IgD-negative memory B cell (primary cell): ENCODE measurements at places on chromosomes 7 and 10. TPM values are rescaled to one million over a fixed set of nuclear protein-coding genes. Genes with fewer than 3 reads are reported as not detected.

LMTK2 gene
- polyA plus RNA-seq: 1.6 TPM

NODAL gene
- polyA plus RNA-seq: not detected

GBX1 gene
- polyA plus RNA-seq: not detected

LOXL4 gene
- polyA plus RNA-seq: 0.08 TPM

LRRD1 gene
- not detected for polyA plus RNA-seq

RAB19 gene
- polyA plus RNA-seq: 0.90 TPM

PRKAR2B gene
- polyA plus RNA-seq: 1.1 TPM

GIMAP2 gene
- 11.9 TPM for polyA plus RNA-seq

ACTR3C gene
- polyA plus RNA-seq: 5.2 TPM

UTF1 gene
- not detected for polyA plus RNA-seq

BRI3 gene
- 16.6 TPM for polyA plus RNA-seq

CCDC136 gene
- polyA plus RNA-seq: 0.85 TPM

LIPN gene
- polyA plus RNA-seq: 0.31 TPM

SYCE1 gene
- not detected for polyA plus RNA-seq
